CD4-positive, alpha-beta T cell treated with Interferon gamma for 1 hour (primary cell): ENCODE measurements at places on chromosomes 7 and 10.

GRCh38 chr10:130459011-130459410, 322.8 kb downstream of the GLRX3 start:
- DNase-seq = no peak

GRCh38 chr10:126519185-126519584, 130.9 kb upstream of the ADAM12 start:
- DNase-seq = no peak

DNA sequence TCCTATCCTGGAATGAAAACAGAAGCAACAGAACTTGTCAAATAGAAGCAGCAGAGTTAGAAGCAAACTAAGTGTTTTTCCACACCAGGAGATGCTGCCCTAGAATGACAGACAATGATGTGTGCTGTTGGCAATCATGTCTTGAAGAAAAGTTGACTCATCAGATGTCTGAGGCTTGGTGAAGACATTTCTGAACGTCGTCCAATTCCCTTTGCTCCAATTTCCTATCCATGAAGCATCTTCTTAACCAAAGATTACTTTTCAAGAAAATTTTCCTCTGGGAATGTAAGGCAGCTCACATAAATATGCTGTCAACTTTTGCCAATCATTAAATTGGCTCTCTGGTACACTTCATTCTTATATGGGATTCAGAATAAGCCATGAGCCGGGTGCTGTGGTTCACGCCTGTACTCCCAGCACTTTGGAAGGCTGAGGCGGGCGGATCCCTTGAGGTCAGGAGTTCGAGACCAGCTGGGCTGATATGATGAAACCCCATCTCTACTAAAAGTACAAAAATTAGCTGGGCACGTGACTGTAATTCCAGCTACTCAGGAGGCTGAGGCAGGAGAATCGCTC, 34.6 kb downstream of the MALSU1 start:
- DNase-seq = no peak

DNA sequence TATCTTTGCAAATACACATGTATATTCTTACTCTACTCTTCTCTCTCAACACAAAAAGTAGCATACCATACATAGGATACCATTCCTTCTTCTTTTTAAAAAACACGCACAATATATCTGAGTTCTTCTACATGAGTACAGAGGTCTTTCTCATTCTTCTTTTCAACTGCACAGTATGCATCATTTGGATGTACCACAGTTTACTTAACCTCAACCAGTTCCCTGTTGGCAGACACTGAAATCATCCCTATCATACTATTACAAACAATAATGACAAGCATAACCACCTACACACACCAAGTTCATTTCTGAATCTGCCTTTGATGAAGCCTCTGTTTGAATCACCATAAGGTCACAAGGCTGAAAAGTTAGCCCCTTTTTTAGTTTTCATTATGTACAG, 25.7 kb upstream of the GGCT start:
- no peak for DNase-seq

- DNase-seq = no peak
These were observed 220.8 kb upstream of the PHYHIPL start for GRCh38 chr10:58955615-58956014.

DNA sequence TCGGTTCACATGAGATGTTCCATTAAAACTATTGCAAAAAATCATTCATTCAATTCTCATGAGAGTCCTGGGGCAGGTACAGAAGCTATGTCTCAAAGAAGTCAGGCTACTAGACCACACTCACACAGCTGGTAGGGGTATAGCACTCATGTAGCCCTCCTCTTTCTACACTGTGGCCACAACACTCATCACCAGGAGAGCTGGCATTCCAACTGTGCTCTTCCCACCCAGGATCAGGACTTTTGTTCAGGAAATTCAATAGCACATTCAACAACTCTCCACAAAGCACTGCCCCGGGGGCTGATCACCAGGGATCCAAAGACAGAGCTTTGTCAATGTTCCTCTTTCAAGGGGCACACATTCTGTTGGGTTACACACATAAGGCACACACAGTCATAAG, 31.0 kb upstream of the C10orf90 start:
- DNase-seq = no peak

DNA sequence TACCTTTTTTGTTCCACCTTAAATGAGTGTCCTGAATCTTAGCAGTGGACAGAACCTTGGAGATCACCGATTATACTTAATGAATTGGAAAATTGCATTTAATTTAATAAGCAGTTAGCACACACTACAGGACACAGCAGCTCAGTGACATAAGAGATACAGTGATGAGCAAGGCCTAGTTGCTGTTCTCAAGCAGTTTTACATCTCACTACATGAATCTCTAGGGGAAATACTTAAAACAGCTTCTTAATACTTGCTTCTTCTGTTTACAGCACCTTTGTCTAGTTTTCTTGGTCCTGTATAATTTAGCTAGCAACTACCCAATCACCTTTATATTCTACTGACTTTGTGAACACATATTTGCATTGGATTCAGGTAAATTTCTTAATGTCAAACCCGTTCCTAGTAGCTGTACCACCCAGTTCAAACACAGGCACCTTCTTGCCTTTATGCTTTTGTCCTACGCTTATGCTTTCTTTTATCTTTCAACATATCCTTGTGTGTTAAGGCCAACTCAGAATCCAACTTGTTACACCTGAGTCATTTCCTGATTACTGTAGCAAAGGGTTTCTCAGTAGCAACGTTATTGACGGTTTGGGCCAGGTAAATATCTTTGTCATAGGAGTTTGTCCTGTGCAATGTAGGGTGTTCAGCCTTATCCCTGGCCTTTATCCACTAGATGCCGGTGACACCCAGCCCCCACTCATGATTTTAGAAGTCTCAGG, 1.8 kb downstream of the STAM start:
- DNase-seq = no peak

DNA sequence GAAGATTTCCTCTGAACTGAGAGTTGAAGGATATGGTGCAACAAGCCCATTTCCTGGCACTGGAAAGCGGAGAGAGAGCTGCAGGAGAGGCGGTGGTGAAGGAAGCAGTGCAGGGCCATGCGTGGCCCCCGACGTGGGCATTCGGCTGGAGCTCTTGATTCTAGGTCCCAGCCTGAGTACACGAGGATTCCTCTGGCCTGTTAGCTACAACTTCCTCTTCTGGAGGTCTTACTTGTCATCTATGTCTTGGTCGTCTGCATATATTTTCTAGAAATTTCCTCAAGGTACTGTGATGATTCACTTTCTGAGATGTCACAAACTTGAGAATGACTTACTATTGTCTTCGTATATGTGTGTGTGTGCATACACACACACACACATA, 59.2 kb upstream of the JAZF1 start:
- DNase-seq = peak; percentile 3

DNA sequence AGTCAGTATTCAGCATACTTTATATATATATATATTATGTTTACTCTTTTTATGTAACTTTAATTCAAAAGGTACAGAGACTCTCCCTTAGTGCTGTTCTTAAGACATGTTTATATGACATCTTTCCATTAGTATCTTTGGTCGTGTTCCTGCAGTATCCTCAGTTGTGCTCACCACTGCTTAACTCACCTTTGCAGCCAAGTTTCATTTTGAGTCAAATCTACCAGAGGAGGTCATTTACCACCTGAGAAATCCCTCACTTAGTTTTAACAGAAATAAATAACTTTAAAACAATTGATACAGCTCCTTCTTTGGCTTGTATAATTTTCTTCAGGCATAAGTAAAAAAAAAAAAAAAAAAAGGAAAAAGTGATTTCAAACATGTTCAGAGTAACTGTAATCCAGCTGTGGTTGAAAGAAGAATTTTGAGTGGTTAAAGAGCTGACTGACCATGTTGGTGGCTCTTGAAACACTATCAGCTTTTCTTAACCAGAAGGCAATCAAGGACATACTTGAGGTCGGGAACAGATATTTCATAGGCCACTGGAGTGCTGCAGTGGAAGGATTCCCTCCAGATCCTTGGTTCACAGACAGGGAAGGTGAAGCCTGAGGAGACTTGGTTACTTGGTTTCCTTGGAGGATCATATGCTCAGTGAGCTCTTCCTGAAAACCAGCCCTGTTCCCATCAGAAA, 116.8 kb downstream of the AUTS2 start:
- DNase-seq = no peak

- no peak for DNase-seq
These were observed 120.7 kb upstream of the FAM3C start for GRCh38 chr7:121516821-121517220.

- DNase-seq = no peak
These were observed 81.0 kb upstream of the CACUL1 start for GRCh38 chr10:118835682-118836326.

- no peak for DNase-seq
These were observed 36.9 kb downstream of the C1GALT1 start for GRCh38 chr7:7219216-7219615.

- DNase-seq = no peak
These were observed 194.5 kb downstream of the USP6NL start for GRCh38 chr10:11416974-11417373.

DNA sequence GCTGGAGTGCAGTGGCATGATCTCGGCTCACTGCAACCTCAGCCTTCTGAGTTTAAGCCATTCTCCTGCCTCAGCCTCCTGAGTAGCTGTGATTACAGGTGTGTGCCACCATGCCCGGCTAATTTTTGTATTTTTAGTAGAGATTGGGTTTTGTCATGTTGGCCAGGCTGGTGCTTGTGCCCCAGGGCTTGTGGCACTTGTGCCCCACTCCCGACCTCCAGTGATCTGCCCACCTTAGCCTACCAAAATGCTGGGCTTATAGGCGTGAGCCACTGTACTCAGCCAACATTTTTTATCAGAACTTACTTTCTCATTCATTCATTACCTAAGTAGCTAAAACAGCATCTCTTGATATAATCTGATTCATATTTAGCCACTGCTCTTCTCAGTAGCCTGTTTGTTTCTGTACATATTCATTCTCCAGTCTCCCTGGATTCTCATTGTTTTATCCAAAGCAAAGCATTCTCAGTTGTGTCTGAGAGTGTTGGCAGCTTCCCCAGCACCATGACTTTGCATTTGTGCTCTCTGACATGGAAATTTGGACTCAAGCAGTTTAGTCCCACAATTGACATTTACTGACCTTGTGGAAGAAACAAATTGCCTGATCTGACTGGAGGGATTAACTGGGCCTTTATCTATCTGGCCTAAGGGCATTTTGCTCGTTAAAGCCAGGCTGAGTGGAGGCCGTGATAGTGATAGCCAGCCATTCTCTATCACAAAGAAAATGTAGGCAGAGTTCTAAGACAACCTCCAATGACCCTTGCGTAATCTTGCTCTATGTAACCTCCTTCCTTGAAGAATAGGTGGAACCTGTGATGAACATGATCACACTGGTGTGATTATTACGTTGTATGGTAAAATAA, 44.9 kb downstream of the AKR1B15 start:
- no peak for DNase-seq

GRCh38 chr10:110481919-110482318, 15.8 kb upstream of the DUSP5 start:
- no peak for DNase-seq

DNA sequence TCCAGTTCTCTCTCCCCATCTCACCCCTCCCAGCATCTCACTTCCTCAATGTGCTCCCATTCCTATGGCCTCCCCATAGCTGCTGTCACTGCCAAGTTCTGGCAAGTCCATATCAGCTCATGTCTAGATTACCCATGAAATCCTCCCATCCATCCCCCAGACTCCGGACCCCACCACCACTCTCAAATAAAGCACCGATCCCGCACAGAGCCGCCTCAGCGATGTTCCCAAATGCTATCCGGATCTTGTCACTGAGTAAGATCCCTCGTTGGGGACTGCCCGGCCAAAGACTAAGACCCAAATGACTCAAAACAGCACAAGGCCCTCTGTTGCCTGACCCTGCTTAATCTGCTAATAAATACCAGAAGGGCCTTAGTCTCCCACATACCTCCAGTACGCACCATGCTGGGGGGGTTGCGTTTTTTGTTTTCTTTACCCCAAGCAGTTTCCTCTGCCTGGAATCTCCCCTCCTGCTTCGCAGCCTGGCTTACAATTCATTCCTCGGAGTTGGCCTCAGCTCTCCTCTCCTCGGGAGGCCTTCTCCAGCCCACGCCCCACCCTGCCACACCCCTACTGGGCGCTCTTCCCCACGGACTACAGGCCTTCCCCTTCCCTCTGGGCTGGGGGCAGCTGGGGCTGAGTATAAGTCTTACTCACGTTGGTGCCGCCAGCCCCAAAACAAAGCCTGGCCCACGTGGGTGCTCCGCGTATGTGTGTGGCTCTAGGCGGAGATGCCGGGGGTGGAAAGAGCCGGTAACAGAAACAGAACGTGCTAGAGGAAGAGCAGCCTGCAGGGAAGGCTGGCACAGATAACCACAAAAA, 1.8 kb upstream of the DUSP5 start:
- DNase-seq = peak; percentile 41

DNA sequence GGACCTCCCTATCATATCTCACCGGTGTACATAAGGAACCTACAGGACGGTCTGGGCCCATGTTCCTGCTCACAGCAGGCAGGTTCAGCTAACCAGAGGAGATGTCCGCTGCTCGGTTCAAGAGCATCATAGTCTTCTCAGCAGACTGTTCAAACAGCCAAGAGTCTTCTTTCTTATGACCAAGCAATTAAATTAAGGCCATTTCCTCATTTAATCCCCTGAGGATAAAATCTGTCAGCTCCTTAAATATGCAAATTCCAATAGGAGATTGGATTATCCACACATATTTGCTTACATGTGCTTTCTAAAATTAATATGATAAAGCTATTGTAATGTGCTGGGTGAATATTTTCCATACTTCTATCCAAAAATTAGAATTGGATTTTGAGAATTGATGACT, 59.7 kb downstream of the LMBR1 start:
- no peak for DNase-seq

DNA sequence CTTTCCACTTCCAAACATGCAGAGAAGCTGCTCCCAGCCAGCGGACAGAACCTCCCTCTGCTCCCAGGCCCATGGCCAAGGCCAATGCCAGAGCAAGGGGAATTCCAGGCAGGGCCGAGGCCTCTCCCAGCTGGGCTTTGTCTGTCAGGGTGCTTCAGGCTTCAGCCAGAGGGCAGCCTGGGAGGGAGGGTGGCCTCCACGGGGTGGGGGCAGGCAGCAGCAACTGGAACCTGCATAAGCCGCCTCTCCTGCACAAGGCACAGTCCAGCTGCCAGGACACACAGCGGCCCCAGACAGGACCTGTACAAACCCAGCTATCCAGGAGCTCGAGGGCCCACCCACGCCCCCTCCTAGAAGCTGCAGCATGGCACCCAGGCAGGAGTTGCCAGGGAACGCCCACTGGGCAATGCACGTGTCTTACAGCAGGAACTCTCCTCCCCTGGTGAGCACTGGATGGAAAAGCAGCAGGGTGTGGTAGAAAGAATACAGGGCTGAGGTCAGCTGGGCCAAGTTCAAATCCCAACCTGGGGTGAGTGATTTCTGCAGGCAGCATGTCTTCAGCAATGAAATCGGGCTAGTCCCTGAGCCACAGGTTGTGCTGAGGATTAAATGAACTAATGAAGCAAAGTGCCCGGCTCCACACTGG, 7.6 kb downstream of the FAM53B start:
- DNase-seq = no peak
